ENCODE measurements at places on chromosomes 5 and 9. TPM values are rescaled to one million over a fixed set of nuclear protein-coding genes. Genes with fewer than 3 reads are reported as not detected.

PCDHA1 gene
- total RNA-seq: 0.10 TPM

PCDHGB3 gene
- 1.8 TPM for total RNA-seq

CRAT gene
- total RNA-seq: 87.3 TPM

DNA sequence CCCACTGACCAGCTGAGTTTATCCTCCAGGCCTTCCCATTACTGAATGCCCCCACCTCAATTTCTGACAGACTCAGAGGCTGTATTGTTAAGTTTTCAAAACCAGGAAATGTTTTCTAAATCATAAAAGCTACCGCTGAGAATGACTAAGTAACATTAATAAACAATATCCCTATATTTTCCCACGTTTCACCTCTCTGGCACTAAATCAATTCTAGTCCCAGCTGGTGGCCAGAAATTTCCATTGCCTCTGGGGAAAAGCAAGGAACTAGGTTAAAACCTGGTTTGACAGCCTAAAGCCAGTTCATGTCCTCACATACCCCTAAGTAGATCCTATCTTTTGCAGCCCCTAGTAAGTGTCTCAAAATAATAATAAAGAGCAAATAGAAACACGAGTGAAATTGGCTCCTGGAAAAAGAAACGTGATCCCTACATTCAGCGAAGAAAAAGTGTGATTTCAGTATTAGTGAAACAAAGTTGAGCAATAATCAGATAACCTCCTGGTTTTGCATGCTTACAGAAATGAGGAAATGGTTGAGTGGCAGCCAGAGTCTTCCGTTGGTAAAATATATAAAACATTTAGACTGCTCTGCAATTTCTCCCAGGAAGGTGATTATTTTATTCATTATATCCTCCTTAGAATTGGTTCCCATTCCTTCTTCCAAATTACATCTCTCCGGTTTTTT lies 110.9 kb downstream of the ESM1 start:
- no peak for DNase-seq

DNA sequence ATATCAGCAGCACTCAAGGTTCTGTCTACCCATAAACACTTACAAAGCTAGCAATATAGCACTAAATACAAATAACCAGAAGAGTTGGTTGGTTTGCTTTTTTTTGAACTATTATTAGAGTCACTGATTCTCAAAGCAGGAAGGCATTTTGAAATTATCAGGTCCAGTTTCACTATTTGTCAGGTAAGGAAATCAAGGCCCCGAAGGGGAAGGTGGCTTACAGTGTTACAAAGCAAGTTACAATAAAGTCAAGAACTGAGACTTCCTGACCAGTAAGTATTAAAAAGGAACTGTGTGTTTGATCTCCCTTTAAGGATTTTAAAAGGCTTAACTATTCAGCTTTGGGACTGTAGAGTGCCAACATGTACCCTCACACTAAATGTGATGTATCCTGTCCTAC lies 10.8 kb downstream of the C5orf15 start:
- DNase-seq: no peak

GRCh38 chr9:134066913-134067851 lies 644 bp downstream of the BRD3 start:
- DNase-seq: peak; percentile 36

- no peak for DNase-seq
These were observed 16.0 kb upstream of the TMEM171 start for GRCh38 chr5:73104326-73104725.

DNA sequence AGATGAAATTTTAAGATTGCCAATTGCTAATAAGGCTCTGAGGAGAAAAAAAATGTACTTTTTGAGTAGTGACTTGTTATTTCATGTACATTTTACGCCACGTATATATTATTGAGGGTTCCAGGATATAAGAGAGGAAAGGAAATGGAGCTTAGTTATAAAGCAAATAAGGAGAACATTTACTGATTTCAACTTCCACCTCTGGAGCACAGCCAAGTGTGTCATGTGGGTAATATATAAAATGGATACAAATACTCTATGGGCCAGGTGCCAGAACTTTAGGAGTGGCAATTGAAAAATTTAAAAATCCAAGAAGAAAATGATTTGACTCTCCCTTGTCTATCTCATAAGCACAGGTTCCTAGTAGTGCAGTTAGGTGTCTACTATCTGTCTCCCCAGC lies 45.0 kb upstream of the VLDLR start:
- no peak for DNase-seq

DNA sequence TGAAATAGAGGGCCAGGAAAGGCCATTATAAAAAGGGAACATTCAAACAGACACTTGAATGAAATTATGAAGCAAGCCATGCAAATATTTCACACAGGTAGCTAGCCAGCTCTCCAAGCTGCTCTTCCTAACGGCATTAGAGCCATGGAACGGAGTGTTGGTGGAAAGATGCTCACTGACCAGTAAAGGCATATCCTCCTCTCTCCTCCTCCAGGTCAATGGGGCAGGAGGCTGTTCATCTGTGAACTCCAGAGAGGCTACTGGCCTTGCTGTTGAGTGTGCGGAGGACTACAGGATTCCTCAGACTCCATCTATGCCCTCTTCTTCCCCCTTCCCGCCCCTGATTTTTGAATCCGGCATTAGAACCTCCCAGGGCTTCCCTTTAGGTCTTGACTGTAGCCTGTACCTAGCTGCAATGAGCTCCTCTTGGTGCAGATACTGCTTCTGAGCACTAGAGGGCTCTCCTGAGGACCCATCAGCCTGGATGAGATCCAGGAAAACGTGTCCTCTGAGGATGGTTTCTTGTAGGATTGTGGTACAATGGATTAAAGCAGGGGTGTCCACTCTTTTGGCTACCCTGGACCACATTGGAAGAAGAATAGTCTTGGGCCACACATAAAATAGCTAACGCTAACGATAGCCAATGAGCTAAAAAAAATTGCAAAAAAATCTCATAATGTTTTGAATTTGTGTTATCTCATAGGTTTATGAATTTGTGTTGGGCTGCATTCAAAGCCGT lies 162.2 kb downstream of the SREK1 start:
- peak; percentile 77 for DNase-seq

GRCh38 chr5:87836696-87837095 lies 424.0 kb upstream of the CCNH start:
- no peak for DNase-seq

Data from myocyte (in vitro differentiated cells).